ENCODE measurements at places on chromosomes 13 and 19. TPM values are rescaled to one million over a fixed set of nuclear protein-coding genes. Genes with fewer than 3 reads are reported as not detected.

DNA sequence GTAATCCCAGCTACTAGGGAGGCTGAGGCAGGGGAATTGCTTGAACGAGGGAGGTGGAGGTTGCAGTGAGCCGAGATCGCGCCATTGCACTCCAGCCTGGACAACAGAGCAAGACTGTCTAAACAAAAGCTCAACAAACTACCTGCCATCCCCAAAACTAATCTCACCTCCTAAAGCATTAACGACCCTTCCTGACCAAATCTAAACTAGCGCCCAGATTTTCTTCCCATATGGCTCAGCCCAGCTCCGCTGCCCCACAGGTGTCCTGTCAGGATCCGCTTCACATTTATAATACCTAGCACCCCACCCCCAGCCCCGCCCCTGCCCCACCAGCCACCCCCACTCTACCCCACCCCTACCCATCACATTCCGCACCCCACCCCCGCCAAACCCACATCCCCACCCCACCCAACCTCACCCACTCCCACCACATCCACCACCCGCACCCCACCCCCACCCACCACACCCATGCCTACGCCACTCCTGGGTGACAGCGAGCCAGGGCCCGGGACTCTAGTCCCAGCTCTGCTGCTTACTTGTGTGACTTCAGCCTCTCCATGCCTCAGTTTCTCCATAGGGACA lies 599 bp downstream of the C19orf12 start:
- no peak for DNase-seq

- no peak for DNase-seq
Observed at GRCh38 chr13:46015366-46015765, 37.2 kb downstream of the ZC3H13 start.

DNA sequence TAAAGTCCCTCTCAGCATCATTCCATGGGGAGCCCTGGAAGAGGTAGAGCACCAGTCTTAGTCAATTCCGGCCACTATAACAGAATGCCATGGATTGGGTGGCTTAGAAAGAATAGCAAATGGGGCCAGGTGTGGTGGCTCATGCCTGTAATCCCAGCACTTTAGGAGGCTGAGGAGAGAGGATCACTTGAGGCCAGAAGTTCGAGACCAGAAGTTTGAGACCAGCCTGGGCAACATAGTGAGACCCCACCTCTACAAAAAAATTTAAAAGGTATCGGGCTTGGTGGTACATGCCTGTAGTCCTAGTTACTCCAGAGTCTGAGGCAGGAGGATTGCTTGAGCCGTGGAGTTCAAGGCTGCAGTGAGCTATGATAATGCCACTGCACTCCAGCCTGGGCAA lies 25.0 kb upstream of the SIN3B start:
- no peak for DNase-seq

TPTE2 gene
- not detected for total RNA-seq

GRCh38 chr19:40553885-40554857 lies 22.5 kb upstream of the SHKBP1 start:
- DNase-seq, result no peak

RFPL4AL1 gene
- total RNA-seq, result not detected

DNA sequence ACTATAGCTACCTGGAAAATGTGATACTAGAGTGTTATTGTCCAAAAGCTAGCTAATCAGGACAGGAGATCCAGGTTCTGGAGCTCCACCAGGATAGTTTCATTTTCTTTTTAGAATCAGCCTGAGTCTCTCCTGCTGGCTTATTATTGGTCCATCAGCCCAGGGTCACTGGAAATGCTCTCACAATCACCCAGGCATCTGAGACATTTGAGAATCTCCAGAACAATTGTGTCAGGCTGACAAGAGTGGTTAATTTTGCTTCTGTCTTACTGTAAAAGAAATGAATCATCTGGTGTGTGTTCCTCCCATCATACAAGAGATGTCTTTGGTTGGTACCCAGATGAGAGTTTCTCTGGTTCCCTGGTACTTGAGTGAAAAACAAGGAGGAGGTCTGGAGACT lies 43.6 kb upstream of the ZNF681 start:
- DNase-seq, result no peak

DPF1 gene
- total RNA-seq, result 1.0 TPM

TSHZ3 gene
- 5.9 TPM for total RNA-seq

GRCh38 chr13:111216166-111216960 lies 101.3 kb downstream of the ARHGEF7 start:
- no peak for DNase-seq

CGB3 gene
- total RNA-seq, result not detected

ZNF880 gene
- total RNA-seq, result 11.3 TPM

- no peak for DNase-seq
Observed at GRCh38 chr13:22505489-22505888, 675.3 kb upstream of the SGCG start.

- no peak for DNase-seq
Observed at GRCh38 chr19:11034449-11035213, 54.6 kb upstream of the LDLR start.

DNA sequence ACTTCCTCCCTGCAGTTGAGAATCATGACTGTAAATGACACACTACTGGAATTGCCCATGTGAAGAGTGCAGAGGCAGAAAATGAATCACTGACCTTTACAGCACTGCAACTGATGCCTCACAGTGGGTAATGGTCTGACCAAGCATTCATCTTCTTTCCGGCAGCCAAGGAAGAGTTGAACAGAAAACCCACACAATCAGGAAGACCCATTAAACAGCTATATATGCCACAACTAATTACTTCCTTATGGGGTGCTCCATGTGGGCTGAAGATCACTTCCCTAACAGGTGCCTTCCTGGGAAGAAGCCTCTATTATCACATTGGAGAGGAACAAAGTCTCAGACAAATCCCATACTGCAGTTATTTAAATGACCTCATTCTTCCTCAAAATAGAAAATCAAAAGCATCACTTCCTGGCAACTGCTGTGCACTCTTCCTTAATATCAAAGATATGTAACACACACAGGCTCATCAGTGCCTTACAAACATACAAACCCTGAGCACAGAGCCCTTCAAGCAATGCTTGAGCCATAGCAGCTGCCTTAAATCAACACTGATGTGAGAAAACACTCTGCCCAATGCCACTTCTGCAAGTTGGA lies 45.8 kb downstream of the RUBCNL start:
- no peak for DNase-seq

GRCh38 chr13:30615866-30616541 lies 1.7 kb upstream of the USPL1 start:
- no peak for DNase-seq

- DNase-seq, result peak; percentile 41
Observed at GRCh38 chr13:56755181-56755935, 385.4 kb upstream of the PRR20A start.

DNA sequence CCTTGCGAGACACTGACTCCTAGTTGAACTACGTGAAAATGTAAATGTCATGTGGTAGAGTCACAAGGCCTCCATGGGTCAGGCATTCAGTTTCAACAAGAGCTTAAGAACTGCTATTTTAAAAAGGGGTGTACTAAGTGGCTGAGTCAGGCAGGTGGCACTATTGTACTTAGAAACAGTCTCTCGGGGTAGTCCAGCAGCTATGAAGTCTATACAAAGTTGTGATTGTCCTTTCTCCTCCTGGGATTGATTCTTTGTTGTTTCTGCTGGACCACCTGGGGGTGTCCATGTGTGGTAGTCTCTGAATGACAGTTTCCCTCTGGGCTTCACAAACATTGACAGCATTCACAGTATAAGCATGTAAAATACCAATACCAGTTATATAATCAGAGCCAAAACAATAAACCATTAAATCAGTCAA lies 33.0 kb downstream of the UGGT2 start:
- DNase-seq, result peak; percentile 56

GRCh38 chr13:106533943-106534638 lies 1.4 kb downstream of the EFNB2 start:
- DNase-seq, result no peak

TRAPPC6A gene
- 19.4 TPM for total RNA-seq

GRCh38 chr13:25727250-25727649 lies 324.6 kb downstream of the SHISA2 start:
- DNase-seq, result no peak

- no peak for DNase-seq
Observed at GRCh38 chr13:48536621-48537250, 3.9 kb upstream of the RCBTB2 start.

GRCh38 chr19:31167690-31168089 lies 181.5 kb downstream of the TSHZ3 start:
- DNase-seq, result no peak

DNA sequence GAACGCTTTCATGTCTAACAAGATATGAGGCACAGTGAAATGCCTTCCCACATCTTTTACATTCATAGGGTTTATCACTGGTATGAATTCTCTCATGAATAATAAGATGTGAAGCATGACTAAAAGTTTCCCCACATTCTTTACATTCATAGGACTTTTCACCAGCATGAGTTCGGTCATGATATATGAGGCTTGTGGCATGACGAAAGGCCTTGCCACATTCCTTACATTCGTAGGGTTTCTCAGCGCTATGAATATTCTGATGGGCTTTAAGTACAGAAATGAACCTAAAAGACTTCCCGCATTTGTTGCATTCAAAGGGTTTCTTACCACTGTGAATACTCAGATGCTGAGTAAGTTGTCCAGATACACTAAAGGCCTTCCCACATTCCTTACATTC lies 21.3 kb downstream of the ZNF607 start:
- DNase-seq, result no peak

SOX1 gene
- total RNA-seq, result not detected

DNA sequence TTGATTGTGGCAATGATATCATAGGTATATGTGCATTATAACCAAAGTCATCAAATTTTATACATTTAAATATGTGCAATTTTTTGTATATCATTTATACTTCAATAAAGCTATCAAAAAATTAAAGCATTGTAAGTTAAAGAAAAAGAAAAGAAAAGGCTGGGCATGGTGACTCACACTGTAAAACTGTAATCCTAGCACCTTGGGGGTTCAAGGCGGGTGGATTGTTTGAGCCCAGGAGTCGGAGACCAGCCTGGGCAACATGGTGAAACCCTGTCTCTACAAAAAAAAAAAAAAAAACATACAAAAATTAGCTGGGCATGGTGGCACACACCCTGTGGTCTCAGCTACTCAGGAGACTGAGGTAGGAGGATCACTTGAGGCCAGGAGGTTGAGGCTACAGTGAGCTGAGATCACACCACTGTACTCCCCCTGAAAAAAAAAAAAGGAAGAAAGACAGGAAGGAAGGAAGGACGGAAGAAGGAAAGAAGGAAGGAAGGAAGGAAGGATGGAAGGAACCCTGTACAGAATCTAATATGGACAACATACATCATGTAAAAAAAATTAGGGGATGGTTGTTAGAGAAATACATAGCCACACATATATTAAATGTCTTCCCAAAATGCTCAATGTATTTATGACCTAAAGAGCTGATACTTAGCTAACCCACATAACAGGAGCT lies 21.7 kb upstream of the SLC25A30 start:
- DNase-seq, result no peak

DNA sequence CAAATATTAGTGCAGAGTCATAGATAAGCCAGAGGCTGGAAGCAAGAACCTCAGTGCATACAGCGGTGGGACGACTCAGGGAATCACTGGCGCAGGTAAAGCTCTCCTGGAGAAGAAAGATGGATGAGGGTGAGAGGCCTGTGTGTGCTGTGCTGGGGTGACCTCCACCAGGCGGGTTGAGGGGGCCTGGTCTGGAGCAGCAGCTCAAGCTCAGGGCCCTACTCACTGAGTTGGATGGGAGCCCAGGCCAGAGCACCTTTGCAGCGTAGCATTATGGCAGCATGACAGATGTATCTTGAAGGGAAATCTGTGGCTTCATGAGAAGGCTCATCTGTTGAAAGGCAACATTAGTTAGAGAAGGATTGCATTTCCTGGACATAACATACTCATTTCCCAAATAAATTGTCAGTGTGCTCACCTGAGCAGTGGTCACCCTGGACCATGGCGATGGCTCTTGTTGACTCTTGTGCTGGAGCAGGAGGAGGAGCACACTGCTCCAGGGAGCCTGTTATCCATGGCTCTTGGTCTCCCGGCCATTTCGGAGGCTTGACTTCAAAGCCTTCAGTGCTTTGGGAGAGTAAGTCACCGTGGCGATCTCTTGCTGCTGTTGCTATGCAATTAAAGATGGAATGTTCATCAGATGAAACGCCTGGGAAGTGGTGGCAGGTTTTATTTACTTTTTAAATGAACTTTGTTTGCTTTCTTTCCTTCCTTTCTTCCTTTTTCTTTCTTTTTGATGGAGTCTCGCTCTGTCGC lies 25.0 kb downstream of the HNRNPM start:
- no peak for DNase-seq

OPA3 gene
- total RNA-seq, result 16.6 TPM

DNA sequence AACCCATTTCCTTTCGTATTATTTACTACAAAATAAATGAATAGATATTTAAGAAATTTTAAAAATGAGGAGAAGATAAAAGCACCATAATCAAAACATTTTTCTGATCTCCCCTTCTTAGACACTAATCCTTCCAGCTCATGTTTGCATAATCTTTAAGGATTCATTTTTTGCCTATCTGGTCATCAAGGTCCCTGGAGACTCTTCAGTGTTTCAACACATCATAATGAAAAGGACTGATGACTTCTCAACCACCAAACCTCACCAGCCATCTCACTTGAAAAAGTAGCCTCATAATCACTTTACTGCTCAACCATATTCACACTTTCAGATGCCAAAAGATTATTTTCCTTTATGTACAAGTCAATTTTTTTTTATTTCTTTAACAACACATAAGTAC lies 80.1 kb downstream of the DCLK1 start:
- no peak for DNase-seq

- peak; percentile 96 for DNase-seq
Observed at GRCh38 chr19:6056801-6057650, 53.3 kb downstream of the RFX2 start.

DNA sequence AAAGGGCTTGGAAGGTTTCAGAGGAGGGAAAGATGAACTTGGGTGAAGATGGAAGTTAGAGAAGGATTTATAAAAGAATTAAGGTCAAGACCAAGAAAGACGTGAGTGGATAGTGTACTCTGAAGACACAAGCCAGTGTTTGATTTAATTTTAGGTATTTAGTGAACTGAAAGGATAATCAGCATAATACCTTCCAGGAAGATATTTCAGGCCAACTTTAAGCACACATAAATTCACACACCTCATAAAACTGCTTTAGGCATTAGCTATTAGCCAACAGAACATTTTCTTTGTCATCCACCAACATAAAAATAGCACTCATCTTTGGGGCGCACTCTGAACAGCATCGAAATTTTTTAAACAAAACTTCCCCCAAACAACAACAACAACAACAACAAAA lies 71.7 kb upstream of the CSNK1A1L start:
- DNase-seq, result no peak

TNFRSF19 gene
- 8.0 TPM for total RNA-seq

DNA sequence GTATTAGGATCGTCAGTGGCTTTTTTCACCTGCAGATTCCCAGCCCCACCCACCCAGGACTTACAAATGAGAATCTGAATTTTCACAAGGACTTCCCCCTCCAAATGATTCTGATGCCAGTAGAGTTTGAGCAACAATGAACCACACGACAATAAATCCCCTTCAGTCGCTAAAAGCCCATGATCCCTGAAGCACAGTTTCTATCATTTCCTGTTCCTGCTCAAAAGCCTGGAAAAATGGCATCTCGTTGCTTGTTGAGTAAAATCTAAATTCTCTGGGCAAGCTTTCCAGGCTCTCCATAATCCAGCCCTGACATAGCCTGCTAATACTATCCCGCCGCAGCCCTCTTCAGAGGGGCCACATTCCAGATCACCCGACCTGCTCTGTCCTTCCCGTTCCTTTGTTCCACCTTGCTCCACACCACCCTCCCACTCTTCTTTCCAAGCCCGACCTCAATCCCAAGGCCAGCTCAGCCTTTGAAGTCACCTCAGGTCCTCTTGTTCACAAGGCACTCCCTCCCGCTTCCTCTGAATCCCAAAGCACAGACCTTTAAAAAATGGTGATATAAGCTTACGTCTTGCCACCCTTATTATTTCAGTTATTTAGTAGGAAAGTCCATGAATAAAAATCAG lies 67.9 kb downstream of the NUFIP1 start:
- DNase-seq, result no peak

IRGC gene
- not detected for total RNA-seq

Measured in glomerular endothelial cell (primary cell).